ENCODE measurements at places on chromosomes 12 and 14.

DNA sequence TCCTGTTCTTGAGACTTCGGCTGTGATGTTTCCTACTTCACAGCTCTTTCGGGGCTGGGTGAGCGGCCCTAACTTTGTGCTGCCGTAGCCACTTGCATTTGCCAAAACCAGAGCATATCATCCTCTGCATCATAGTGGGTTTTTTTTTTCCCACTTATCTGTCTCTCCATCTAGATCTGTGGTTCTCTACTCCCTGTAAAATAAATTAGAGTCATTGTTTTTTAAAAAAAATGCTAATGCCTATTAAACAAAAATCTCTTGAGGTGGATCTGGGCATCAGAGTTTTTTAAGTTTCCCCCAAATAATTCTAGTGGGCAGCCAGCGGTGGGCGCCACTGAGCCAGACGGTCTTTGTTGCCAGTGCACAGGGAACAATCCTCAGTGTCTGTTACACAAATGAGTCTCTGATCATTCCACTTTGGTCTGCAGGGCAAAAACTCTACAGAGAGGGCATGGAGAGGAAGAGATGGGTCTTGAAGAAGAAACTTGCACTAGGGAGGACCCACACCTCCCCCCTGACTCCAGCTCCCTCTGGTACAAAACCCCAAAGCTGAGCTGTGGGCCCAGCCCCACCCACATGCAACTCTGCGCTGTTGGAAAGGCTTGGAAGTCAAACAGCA is 62.4 kb upstream of the BCL2L14 start:
- no peak for DNase-seq

DNA sequence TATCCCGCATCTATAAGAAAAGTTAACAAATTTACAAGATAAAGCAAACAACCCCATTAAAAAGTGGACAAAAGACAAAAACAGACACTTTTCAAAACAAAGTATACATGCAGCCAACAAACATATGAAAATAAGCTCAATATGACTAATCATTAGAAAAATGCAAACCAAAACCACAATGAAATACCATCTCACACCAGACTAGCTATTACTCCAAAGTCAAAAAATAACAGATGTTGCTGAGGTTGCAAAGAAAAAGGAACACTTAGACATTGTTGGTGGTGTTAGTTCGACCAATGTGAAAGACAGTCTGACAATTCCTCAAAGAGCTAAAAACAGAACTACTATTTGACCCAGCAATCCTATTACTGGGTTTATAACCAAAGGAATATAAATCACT is 968.6 kb upstream of the USP15 start:
- no peak for DNase-seq

GRCh38 chr14:43795600-43796228 is 711.4 kb downstream of the FSCB start:
- DNase-seq = peak; percentile 1

GRCh38 chr12:10186299-10186698 is 7.5 kb downstream of the TMEM52B start:
- DNase-seq = no peak

DNA sequence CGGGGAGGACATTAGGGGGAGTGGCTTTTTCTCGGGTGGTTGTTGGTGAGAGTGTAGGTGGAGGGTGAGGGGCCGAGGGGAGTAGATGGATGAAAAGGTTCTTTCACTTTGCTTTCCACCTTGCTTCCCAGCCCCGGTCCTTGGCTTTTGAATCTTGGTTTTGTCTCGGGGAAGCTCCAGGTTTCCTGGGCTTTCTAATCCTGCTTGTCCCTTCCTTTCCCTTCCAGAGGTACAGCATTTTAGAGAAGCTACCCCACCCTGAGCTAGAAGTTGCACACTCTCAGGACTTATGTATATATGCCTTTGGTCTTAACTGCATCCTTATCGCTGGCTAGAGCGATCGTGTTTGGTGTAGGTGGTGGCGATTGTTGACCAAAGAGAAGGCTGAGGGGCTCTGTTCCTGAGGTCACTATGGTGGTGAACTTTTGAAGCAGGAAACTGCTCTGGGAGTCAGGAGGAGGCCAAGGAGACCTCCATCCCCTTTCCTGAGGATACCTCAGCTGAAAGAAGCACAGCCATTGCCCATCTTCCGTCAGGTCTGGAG is 862 bp downstream of the PIP4K2C start:
- DNase-seq = no peak

- peak; percentile 15 for DNase-seq
Measured at GRCh38 chr14:22268875-22269274, 320.1 kb downstream of the DAD1 start.

- DNase-seq = no peak
Measured at GRCh38 chr12:42021469-42021868, 123.2 kb downstream of the GXYLT1 start.

GRCh38 chr12:48165089-48165981 is 8.0 kb upstream of the ASB8 start:
- peak; percentile 66 for DNase-seq

- DNase-seq = peak; percentile 20
Measured at GRCh38 chr12:95996034-95996658, at the start of gene HAL. HAL (minus strand) TSS chr12:95996344; CDS start chr12:95995910, 434 bp downstream.

GRCh38 chr12:13193505-13194231 is 2.9 kb upstream of the EMP1 start:
- DNase-seq = peak; percentile 33

DNA sequence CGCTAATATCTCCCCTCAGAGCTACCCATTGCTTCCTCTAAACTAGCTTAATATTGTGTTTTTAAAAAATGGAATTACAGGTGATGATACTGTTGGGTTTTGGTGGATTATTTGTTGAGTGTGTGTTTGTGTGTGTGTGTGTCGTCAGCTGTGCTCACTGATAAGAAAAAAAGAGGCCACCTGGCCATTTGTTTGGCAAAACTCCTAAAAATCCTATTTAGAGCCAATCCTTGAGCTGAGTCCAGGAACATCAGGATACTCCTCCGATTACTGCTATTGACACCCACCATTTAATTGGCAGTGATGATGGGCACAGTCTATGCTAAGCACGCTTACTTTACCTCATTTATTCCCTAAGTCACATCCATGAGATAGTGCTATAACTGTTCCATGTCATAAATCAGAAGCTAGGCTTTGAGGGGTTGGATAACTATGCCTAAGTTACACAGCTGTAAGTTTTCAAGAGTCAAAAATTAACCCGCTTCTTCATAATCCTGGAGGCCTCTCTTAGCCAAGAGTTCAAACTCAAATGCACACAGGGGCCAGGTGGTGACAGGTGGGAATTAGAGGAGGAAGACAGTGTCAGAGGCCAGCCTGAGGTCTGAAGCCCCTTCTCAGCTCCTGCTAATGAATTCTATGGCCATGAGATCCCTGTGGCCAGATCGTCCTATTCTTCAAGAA is 1026.6 kb upstream of the TMEM132C start:
- no peak for DNase-seq

GRCh38 chr12:6953442-6954315 is 2.5 kb downstream of the PTPN6 start:
- DNase-seq = no peak

GRCh38 chr12:896031-896430 is 53.5 kb downstream of the RAD52 start:
- DNase-seq = no peak

- no peak for DNase-seq
Measured at GRCh38 chr12:6863586-6864321, 3.6 kb upstream of the TPI1 start.

DNA sequence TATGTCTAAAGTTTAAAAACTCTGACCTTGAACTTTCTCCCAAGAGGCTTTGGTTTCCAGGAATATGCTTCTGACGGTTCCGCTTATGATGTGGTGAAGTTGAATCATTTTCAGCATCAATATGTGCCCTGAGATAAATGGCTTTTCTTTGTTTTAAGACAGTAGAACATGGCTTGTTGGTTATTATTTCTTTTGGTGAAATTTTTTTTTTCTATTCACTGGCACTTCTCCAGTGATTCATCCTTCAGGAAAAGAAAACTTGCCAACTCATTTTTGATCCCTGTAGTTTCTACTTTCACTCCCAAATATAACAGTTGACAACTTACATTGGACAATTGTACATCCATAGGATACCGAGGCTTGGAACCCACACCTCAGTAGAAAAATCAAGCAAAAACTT is 1301.2 kb upstream of the FLRT2 start:
- no peak for DNase-seq

GRCh38 chr12:114166362-114166761 is 200.2 kb upstream of the RBM19 start:
- DNase-seq = peak; percentile 61

GRCh38 chr14:100591453-100592371 is 4.5 kb upstream of the BEGAIN start:
- no peak for DNase-seq

DNA sequence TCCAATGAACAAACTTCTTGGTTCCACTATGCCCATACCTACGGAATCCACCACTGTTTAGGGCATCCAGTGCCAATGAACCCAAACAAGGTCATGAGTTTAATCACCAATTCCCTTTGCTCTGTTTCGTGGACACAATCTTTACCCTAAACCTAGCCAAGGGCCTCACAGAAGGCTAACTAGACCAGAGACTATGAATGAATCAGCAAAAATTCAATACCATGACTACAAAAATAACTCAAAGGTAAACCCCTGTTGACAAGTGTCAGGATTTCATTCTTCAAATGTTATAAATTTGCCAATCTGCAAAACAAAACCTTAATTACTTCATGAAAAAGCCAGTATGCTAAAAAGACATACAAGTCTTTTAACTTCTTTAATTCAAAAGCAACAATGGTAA is 96.7 kb downstream of the CEP128 start:
- no peak for DNase-seq

DNA sequence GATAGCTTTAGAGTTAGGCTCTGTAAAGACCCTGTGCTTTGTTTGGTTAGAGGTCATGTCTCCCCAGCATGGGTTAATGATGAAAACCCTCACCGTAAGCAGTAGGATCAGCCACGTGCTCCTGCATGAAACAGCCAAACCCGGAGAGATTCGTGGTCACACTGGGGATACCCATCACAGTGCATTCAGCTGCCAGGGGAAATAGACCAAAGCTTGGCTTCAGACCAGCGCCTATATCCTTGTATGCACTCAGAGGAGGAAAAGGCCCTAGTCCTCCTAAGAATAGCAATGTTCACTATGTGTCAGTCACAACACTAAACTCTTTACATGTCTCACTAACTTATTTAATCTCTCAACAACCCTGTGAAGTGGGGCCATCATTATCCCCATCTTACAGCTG is 16.3 kb downstream of the SPX start:
- DNase-seq = no peak

- peak; percentile 80 for DNase-seq
Measured at GRCh38 chr14:74846168-74846567, 29.8 kb downstream of the PROX2 start.

- no peak for DNase-seq
Measured at GRCh38 chr14:79352076-79352630, 859.2 kb downstream of the DIO2 start.

- peak; percentile 13 for DNase-seq
Measured at GRCh38 chr14:69010648-69011047, 31.5 kb upstream of the ACTN1 start.

GRCh38 chr12:3795492-3796133 is 42.7 kb upstream of the CRACR2A start:
- no peak for DNase-seq

GRCh38 chr12:76782526-76782925 is 18.6 kb downstream of the ZDHHC17 start:
- no peak for DNase-seq

DNA sequence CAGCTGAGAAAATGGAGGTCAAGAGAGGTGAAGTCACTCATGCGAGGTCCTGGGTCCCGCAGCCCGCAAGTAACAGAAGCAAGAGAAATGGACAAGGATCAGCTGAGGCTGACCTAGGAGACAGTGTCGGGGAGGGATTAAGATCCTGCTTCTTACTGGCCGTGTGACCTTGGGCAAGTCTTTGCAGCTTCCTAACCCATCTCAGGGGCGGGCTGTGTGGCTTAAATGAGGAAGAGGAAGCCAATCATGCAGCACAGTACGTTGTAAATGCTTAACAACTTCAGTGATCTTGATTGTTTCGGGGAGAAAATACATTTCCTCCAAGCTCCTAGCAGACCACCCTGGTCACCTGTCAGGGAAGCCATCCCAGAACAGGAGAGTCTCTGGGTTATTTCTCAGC is 7.1 kb upstream of the PGF start:
- no peak for DNase-seq

- DNase-seq = no peak
Measured at GRCh38 chr14:21924479-21924878, 250.9 kb upstream of the OR4E1 start.

DNA sequence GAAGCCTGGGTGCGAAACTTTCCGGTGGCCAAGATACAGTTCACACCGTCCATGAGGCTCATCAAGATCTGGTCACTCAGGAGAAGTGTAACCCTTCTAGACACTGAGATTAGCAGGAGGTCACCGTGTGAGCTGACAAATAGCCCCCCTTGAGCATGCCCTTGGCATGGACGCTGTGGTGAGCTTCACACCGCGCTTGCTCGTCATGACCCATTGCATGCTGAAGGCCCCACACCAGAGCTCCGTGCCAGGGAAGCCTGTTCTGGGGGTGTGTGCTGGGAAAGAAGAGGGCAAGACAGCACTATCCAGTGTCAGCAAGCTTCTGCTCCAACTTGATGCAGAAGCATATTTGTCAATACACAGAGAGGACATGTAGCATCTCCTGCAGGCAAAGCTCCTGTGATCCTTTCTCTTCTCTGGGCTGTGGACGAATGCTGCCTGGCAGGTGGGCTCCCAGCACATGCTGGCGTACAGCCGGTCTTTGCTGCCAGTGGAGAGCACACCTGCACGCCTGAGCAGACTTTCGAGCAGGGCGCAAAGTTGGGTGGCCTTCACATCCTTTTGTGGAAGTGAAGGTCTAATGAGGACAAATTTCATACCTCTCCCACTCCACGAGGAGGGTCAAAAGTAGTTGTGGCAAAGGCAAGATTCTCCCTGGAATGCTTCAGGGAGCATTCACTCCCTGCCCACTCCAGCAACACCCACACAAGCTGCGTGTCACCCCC is 126.9 kb upstream of the FKBP4 start:
- DNase-seq = no peak

- peak; percentile 15 for DNase-seq
Measured at GRCh38 chr14:63392236-63392635, 73.5 kb upstream of the GPHB5 start.

DNA sequence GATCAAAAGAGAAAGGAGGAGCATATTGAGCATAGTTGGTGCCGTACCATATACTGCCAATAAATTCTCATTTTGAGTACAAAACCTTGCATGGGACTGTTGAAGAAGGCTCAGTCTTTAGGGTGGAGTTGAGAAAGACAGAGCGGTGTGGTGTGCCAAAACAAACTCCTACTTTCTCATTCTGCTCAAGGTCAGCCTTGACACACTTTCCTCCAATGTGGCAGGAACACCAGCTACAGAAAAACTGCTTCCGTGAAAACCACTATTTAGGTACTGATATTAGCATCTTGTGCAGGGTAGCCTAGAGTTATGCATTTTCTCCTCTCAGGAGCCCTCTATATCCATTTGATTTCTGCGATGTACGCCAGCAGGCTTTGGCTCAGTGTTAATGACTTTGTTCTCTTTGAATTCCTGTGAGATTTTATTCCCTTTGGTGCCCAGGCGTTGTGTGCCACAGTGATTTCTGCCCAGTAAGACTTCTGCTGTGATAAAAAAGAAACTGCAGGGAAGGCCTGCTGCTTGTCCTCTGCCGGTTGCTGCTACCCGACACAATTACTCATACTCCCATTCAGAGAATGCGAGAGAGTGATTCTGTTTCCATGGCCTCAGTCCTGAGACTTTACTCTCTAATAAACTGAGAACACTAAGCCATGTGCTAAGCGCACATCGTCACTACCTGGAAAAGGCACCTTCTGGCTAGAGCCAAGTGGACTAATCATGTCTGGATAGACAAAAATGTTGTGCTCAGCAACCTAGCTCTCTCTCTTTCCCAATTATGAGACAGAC is 88.3 kb upstream of the MDM1 start:
- peak; percentile 77 for DNase-seq

- DNase-seq = no peak
Measured at GRCh38 chr14:78581229-78581628, 411.1 kb downstream of the NRXN3 start.
